Activated CD8-positive, alpha-beta memory T cell treated with anti-CD3 and anti-CD28 coated beads, Interleukin-2, amount 10 ng/mL, durations not matched to agents 7 days and 5 days (primary cell): ENCODE measurements at places on chromosomes 2 and 18. TPM values are rescaled to one million over a fixed set of nuclear protein-coding genes. Genes with fewer than 3 reads are reported as not detected.

Gene NOSTRIN
- total RNA-seq: not detected

Gene BMP10
- total RNA-seq: not detected

Gene EHBP1
- total RNA-seq: 29.5 TPM

Gene LYG1
- 0.98 TPM for total RNA-seq

Gene UBXN2A
- 10.5 TPM for total RNA-seq

Gene ANKAR
- total RNA-seq: 4.8 TPM

Gene POU3F3
- not detected for total RNA-seq

Gene SLC8A1
- 0.44 TPM for total RNA-seq

Gene TRAPPC12
- 97.5 TPM for total RNA-seq

Gene CRACDL
- total RNA-seq: 0.18 TPM

Gene AGXT
- total RNA-seq: not detected

Gene ST6GAL2
- total RNA-seq: not detected

Gene DNAH6
- total RNA-seq: 0.63 TPM

Gene PLCD4
- total RNA-seq: 0.30 TPM

Gene TCF23
- not detected for total RNA-seq

Gene ITGB6
- total RNA-seq: not detected

Gene CHST9
- total RNA-seq: not detected

Gene LRATD1
- not detected for total RNA-seq
